ENCODE measurements at places on chromosomes 12 and 14. TPM values are rescaled to one million over a fixed set of nuclear protein-coding genes. Genes with fewer than 3 reads are reported as not detected.

The CLEC7A gene
- total RNA-seq = 9.4 TPM

The DDX11 gene
- total RNA-seq = 5.9 TPM

The CRIP1 gene
- total RNA-seq = 110 TPM

The GLIPR1L1 gene
- total RNA-seq = not detected

The SP1 gene
- 54.0 TPM for total RNA-seq

The DPPA3 gene
- total RNA-seq = not detected

The COQ10A gene
- total RNA-seq = 22.8 TPM

- H3K27ac ChIP-seq = no peak overlapping the region
- no peaks in the 10 kb centered on the region for H3K27me3 ChIP-seq
- H3K36me3 ChIP-seq = peaks cover 25% of the 10 kb centered on the region
- no peak overlapping the region for H3K4me3 ChIP-seq
- H3K4me1 ChIP-seq = no peaks in the 10 kb centered on the region
Measured at GRCh38 chr14:69428289-69428998, 30.0 kb downstream of the SLC39A9 start.

- no peak overlapping the region for H3K27ac ChIP-seq
- no peaks in the 10 kb centered on the region for H3K4me1 ChIP-seq
- H3K27me3 ChIP-seq = no peaks in the 10 kb centered on the region
- no peaks in the 10 kb centered on the region for H3K36me3 ChIP-seq
- DNase-seq = no peak
- no peak overlapping the region for H3K4me3 ChIP-seq
Measured at GRCh38 chr12:131276501-131277185, 322.9 kb downstream of the ADGRD1 start.

DNA sequence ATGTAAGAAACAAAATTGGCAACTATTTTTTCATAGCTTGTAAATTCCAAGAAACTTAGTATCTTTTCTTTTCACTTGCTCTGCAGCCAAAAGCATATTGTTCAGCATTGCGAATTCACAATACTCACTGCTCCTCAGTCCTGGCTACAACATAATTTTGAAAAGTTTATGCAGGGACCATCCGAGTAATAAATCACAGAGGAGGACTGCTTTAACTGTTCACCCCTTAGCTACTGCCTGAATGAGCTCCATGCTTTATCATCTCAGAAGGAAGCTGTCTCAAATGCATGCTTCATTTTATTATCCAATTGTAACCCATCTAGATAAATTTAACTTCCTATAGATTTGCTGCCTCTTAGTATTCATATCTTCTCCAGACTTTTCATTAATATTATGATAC lies 827.8 kb downstream of the DIO2 start:
- H3K4me1 ChIP-seq = no peaks in the 10 kb centered on the region
- no peak overlapping the region for H3K27ac ChIP-seq
- H3K27me3 ChIP-seq = no peaks in the 10 kb centered on the region
- no peak for DNase-seq
- H3K36me3 ChIP-seq = no peaks in the 10 kb centered on the region
- H3K4me3 ChIP-seq = no peak overlapping the region

DNA sequence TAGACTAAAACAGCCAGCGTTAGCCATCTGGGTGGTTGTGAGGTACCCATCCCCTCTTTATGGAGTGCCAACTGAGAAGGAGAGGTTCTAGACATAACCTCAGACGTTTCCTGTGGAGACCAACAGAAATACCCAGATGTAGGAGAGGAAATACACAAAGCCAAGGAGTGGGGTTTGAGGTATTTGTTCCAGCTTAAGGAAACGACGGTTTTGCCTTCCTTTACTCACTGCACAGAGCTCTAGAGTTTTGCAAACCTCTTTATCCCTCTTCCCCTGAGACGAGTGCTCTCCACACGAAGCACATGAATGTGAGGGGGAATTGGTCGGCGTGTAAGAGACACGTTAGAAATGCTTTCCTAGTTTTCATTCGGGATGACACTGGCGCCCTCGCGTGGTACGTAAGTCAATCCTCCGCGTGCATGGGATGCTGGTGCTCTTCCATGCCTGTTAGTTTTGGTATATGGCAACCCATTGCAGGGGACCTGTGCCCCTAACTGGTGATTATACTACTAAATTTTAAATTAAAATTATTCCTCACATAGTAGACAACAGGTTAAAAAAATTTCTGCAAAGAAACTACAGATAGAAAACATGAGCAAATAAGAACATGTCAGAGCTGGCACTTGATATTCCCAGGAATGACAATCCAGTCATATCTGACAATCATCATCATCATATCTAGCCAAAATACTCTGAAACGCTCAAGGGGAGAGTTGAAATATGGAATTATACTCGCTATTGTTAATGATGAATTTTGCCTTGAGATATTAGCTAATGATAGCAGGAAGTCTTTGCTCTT lies 121.7 kb downstream of the PPM1H start:
- H3K27me3 ChIP-seq = no peaks in the 10 kb centered on the region
- no peaks in the 10 kb centered on the region for H3K36me3 ChIP-seq
- H3K4me3 ChIP-seq = no peak overlapping the region
- peaks cover 7% of the 10 kb centered on the region for H3K4me1 ChIP-seq
- no peak overlapping the region for H3K27ac ChIP-seq

- DNase-seq = no peak
- H3K4me1 ChIP-seq = peaks cover 8% of the 10 kb centered on the region
- no peak overlapping the region for H3K27ac ChIP-seq
- peaks cover 54% of the 10 kb centered on the region for H3K36me3 ChIP-seq
- no peak overlapping the region for H3K4me3 ChIP-seq
Measured at GRCh38 chr12:2523844-2524243, 270.9 kb upstream of the FKBP4 start.

- peaks cover 7% of the 10 kb centered on the region for H3K4me1 ChIP-seq
- H3K4me3 ChIP-seq = no peak overlapping the region
- H3K36me3 ChIP-seq = no peaks in the 10 kb centered on the region
- no peak for DNase-seq
Measured at GRCh38 chr12:45615268-45615667, 114.2 kb upstream of the ARID2 start.

Measured in esophagus muscularis mucosa (tissue), 4 donors.